ENCODE measurements at places on chromosomes 5 and 9.

DNA sequence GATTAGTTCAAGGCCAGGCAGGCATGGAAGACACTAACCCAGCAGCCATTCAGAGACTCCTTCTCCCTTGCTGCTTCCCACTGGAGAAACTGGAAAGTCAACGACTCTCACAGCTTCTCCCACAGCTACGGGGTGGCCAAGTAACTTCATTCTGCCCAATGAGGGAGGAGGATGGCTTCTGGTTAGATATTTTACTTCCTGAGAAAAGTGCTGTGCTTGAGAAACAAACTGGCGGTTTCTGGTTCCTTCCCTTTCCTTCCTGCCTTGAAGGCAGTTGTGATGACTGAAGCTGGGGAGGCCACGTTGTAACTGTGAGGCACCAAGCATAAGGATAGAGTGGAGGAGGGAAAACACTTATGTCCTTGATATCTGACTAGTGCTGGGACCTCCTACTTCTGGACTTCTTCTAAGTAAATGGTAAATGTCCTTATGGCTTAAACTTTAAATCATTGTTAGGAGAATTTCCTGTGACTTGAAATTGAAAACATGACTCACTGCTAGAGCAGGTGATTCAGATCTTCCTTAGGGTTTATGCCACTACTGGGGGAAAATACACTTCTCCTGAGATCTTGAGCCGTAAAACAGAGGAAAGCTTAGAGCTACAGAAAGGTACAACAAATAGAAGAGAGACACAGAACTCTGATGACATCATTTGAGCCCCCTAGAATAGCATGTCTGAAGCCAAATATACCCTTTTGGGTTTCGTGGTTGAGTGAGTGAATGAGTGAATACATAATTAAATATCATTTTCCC, 3.1 kb upstream of the GNPDA1 start:
- no peak for DNase-seq

GRCh38 chr5:132501961-132502931, 11.7 kb upstream of the IRF1 start:
- DNase-seq: no peak

- no peak for DNase-seq
These were observed 277.0 kb downstream of the SMARCA2 start for GRCh38 chr9:2291980-2292704.

DNA sequence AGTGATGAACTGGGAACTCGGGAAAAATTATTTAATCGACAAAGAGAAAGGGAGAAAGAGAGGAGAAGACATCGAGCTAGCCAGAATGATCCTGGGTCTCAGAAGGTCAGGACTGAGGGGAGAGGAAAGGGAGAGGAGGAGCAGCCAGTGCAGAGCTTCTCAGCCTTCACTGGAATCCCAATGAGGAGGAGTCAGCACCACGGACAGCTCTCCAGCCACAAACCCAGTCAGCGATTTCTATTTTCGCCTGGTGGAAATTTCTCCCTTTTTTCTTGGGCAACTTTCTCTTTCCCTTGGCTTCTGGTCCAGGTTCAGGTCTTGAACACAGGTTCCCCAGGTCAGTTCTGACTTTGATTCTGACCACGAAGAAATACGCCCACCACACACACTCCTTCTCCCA, 1.6 kb upstream of the BRINP1 start:
- no peak for DNase-seq

- DNase-seq: no peak
These were observed 39.2 kb upstream of the ACO1 start for GRCh38 chr9:32345243-32345642.

- DNase-seq: no peak
These were observed 26.0 kb downstream of the ELL2 start for GRCh38 chr5:95935553-95936100.

GRCh38 chr9:134408939-134409737, 82.9 kb downstream of the RXRA start:
- DNase-seq: no peak

DNA sequence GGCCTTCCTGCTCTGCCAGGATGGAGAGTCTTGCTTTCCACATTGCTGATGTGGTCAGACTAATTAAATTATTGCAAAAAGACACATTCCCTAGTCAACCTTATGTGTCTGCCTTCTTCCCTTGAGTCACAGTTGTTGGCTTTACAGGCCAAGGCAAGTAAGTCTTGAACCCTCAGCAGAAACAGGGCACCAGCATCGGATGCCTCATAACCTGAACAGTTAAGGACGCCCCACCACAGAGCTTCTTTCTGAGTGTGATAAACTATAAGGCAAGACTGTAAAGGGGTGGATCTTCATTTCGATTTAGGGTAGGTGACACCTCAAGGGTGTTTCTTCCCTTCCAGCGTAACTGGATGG, 670 bp upstream of the KIF2A start:
- DNase-seq: no peak

GRCh38 chr5:53350991-53351770, 129.2 kb upstream of the FST start:
- DNase-seq: no peak

GRCh38 chr9:94568972-94569712, 14.3 kb downstream of the PCAT7 start:
- no peak for DNase-seq

DNA sequence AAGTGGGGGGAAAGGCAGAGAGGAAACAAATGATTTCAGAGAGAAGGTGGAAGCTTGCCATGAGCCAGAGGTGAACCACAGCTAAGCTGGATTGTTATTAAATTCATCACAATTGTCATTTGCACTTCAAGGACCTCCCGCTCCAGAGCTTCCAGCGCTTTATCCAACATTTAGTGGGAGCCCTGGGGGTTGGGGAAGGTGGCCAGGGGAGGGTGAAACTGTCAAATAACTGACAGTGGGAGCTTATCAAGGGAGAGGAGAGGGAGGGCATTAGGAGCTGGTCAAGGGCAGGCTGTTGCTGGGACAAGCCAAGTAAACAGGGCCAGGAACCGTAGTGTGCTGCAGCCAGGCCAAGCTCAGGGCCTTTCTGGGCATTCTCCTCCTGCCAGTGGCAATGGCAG, 71.5 kb downstream of the SIL1 start:
- peak; percentile 66 for DNase-seq

DNA sequence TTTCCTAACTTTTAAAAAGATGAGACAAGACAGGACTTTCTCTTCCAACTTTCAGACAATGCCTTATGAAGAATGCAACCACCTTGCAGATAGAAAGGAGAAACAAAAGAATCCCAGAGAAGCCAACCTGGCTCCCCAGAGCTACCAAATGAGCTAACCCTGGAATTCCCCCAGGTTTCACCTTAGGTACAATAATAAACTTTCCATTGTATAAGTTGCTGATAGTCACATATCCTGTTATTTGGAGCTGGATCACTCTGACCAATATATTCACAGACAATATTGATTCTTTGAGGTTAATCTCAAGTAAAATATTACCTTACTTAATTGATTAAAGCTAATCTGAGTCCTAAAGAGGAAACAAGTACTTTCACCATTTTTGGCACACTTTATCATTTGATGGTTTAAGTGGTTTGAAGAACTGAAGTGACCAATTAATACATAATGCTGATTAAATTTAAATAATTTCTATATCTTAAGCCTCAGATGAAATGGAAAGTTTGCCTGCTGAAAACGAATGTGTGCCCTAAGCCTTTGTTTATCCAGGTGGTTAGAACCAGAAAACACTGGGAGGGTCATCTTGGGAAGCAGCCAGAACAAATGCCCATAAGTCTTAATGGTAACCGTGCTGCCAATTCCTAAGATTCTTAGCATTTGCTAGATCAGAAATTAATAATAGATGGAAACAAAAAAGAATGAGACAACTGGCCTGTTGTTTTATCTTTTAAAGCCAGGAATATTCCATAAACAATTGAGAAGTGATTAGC, 159.6 kb upstream of the SLC12A2 start:
- no peak for DNase-seq
